G401 (cell line): ENCODE measurements at places on chromosomes 5 and 9.
A peak's percentile ranks its signal among the peaks of the same experiment; 100 is the strongest.

GRCh38 chr5:28329176-28329575 is 1290.8 kb upstream of the CDH9 start:
- DNase-seq, result no peak

DNA sequence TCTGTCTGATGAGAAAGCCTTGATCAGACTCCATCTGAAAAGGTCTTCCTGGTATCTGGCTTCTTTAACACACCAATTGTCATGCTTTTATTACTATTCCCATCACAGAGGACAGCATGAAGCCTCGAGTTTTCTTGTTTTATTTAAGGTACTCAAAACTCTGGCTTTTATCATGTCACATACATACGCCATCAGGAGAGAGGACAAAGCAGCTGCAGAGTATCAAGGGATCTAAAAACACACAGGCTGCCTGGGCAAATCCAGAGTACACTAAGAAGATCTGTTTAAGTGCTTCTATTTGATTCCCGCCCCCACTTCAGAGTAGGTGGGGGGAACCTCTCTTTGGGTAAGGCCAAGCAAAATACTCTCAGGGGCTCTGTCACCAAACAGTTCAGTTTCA is 277.2 kb downstream of the SPOCK1 start:
- no peak for DNase-seq

DNA sequence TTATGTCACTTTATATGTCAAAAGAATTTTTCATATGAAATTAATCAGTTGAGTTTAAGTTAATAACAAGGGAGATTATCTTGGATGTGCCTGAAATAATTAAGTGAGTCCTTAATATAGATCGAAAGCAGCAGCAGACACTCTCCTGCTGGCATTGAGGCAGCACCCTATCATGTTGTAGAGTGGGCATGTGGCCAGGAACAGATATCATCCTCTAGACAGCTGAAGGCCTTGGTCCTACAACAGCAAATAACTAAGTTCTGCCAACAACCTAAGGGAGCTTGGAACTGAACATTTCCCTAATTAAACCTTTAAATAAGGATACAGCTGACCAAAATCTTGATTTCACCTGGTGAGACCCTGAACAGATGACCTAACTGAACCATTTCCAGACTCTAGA is 25.8 kb upstream of the UGT3A1 start:
- no peak for DNase-seq

GRCh38 chr5:14816374-14816998 is 55.1 kb downstream of the ANKH start:
- peak; percentile 88 for DNase-seq

DNA sequence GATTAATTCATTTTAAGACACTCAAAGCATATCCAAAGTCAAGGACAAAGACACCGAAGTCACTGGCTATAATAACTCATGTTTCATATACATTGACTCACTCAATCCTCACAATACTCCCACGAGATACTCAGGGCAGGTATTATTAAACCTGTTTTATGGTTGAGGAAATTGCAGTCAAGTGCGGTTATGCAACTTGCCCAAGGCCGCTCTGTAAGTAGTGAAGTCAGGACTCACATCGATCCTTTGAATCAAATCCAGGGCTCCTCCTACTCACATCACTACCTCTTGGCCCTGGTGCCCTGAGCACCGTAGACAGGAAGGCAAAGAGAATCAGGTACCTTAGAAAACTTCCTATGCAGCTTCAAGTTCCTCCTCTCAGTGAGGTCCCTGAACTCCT is 87.8 kb upstream of the APC start:
- no peak for DNase-seq

DNA sequence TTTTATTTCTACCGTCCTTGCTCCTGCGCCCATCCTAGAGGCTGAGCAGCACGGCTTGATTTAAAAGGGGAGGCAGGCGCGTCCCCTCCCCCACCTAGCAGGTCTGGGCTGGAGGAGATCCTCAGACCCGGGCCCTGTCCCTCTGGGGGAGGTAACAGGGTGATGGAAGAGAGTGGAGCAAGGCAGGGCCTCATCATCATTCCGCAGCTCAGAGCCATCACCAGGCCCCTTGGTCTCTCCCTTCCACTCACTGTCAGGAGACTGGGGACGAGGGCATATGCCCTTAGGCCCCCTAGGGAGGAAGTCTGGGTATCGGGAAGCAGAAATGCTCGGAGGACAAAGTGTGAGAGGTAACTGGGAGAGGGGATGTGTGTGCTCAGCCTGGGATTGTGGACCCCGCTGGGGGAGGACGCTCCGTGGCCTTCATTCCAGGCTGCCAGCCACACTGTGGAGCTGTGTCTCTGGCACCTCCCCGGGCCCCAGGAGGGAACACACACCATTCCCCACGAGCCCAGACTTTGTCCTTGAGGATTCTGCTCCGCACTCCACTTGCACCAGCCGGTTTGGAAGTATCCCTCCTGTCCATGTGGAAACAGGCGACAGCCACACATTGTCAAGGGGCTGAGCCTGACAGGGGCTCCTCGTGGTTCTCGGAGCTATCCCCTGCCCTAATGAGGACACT is 761 bp downstream of the REEP2 start:
- peak; percentile 58 for DNase-seq

DNA sequence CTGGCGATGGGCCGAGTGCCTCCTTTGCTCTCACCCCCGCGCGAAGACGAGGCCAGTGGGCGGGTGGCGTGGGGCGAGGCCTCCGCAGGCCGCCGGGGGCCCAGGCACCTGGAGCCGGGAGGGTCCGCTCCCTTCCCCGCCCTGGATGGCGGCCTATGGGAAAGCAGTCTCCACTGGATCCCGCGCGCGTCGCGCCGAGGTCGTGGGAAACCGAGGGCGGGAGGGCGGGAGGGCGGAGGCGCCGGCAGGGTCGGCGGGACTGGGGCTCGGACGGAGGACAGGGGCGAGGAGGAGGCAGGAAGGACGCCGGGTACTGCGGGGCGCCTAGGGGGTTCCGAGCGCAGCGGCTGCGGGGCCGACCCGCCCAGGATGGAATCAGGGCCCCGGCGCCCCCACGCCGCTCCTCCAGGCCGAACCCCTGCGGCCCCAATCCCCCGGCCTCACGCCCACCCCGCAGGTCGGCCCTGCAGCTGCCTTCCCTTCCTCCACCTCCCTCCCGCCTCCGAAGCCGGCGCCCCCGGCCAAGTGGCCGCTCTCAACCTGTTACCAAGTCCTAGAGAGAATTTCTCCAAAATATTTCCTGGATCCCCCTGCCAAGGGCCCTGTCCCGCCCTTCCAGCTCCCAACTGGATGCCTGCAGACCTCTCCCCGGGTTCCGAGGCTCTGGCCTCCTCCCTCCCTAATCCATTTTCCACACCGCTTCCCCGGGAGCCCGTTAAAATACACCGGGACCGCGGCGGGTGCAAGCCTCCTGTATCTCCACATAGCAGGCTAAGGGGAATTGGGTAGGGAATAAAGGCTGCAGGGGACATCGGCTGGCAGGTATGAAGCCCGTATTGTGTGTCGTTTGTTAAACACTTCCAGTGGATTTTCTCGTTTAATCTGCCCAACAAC is 146.3 kb downstream of the ERCC6L2 start:
- no peak for DNase-seq

GRCh38 chr9:114046875-114047274 is 31.2 kb downstream of the AMBP start:
- DNase-seq, result no peak

DNA sequence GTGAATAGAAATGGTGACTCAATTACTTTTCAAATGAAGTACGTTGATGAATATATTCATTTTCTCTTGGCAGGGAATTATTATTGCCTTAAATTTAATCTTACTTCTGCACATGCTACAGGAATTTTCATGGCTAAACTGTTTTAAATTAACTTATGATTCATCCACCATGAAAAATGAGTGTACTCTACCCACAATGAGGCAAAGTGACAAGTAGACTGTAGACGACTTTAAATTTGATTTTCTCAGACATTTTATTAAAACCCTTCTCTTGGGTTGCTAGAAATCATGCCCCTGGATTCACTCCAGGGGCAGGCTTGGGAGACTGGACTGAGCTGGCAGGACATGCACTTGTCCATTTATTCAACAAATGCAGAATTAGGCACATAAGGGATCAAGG is 23.5 kb upstream of the ERAP2 start:
- no peak for DNase-seq

- DNase-seq, result no peak
These were observed 113.9 kb downstream of the DCP2 start for GRCh38 chr5:113090336-113091106.

- DNase-seq, result no peak
These were observed 17.7 kb downstream of the NINJ1 start for GRCh38 chr9:93116072-93116961.

- DNase-seq, result no peak
These were observed 528.8 kb upstream of the PTGER4 start for GRCh38 chr5:40150896-40151295.

DNA sequence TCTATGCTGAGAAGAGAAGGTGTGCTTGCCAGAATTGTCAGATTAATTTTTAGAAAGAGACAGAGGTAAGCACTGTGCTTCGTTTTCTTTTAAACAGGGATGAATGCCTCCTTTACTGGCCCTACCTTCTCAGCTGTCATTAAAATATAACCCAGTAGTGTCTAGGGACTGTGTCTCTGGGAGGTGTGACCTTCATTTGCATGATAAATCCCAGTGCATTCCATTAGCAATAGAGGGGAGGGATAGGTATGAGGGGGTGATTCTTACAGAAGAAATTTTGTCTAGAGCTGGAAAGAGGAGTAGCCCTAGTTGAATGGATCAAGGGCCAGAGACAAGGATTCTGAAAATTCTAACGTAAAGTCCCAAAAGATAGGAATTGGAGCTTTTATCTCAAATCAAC is 351.5 kb downstream of the BNC2 start:
- no peak for DNase-seq

DNA sequence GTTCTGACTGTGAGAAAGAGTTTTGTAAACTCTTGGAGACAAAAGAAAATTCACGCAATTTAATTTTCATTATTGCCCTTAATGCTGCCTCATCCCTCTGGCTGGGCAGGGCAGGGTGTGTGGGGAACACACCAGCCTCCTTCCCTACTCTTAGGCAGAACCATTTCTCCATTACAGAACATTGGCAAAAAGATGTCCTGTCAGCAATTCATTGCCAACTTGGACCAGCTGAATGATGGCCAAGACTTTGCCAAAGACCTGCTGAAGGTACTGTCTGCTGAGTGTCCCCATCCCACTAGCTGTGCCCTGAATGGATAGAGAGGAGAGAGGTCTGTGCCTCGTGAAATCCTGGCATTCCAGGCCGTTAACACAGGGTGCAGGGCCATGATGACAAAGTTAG is 37.9 kb downstream of the PSD2 start:
- DNase-seq, result no peak

GRCh38 chr5:159802661-159803060 is 113.6 kb upstream of the ADRA1B start:
- no peak for DNase-seq

DNA sequence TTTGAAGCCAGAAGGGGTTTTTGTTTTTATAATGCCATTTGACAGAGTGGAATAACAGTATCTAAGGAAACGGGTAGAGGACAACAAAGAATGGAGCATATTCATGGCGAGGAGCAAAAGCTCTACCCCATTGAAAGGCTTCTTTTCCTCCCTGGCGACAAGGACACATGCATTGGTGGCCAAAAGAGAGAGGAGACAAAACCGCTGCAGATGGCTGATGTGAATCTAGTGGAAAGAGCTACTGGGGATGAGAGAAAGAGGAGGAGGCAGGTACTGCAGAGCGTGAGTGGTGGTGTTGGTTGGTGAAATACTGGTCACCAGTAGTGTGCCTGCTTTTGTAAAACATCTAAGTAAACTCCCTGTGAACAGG is 491 bp downstream of the APC start:
- peak; percentile 76 for DNase-seq

DNA sequence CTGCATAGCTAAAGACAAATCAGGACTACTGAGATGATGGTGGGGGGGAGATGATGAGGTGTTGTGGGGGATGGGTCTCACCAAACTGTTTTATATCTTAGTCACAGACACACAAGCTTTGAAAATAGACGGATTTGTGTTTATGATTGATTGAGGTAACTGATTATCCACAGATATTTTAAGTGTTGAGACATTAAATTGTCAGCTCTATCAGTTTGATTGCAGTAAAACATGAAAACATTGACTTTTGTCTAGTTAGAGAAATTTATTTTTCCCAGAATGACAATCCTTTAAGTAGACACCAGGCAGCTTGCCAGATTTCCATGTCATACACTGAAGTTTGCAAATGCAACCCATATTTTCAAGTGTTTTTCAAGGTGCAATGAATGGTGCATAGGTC is 149.8 kb downstream of the NR2F1-AS1 start:
- DNase-seq, result no peak

DNA sequence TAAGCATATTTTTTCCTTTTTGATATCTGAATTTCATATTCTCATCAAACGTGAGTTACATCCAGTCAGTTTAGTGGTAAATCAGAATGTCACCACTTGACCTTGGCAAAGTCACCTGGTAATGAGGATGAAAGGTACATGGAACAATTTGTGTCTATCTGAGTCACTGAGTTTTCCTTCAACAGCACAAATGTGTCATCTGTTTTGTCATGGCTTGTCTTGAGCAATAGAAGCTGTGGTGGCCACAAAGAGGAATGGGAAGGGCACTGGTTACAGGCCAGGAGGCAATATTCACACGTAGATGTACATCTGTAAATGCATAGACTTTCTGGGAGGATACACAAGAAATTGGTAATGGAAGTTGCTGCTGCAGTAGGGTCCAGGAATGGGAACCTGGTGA is 8.4 kb upstream of the ZNF474 start:
- no peak for DNase-seq

DNA sequence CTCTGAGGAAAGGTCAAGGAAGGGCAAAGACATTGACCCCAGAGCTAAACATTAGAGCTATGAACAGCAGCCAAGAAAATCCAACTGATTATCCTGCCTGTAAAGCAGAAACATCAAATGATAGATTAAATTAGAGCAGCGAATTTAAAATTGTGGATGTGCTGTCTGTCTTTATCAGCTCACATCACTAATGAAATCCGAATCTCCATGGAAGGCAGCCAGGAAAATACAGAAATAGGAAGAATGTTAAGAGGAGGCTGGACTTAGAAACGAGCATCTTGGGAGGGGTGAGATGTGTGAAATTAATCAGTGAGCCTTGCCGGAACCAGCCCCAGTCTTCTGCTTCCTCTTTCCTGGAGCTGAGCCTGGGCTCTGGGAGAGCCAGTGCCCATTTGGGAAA is 191.0 kb downstream of the PJA2 start:
- DNase-seq, result no peak

DNA sequence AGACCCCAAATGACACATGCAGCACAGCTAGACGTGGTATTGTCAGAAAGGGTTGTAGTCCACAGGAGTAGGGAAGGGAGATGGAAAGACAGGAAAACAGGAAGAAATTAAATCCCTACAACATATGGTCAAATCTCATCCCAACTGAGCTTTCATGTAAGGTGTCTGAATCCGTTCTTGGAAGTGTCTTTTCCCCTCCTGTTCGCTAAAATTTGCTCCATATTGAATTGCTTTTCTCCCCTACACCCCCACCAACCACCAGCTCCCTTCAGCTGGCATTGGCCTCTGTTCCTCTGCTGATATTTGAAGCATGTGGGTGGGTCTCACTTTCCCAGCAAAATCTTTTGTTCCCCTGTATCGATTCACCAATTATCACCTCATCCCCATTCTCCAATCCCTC is 376.2 kb upstream of the WWC1 start:
- no peak for DNase-seq

- DNase-seq, result no peak
These were observed 4.1 kb downstream of the BTNL9 start for GRCh38 chr5:181044093-181044599.

- no peak for DNase-seq
These were observed 1.6 kb downstream of the ARSI start for GRCh38 chr5:150301170-150301505.

GRCh38 chr9:36748322-36748899 is 175.7 kb downstream of the MELK start:
- DNase-seq, result no peak
